ENCODE measurements at places on chromosomes 5 and 9. TPM values are rescaled to one million over a fixed set of nuclear protein-coding genes. Genes with fewer than 3 reads are reported as not detected.
A peak's percentile ranks its signal among the peaks of the same experiment; 100 is the strongest.

GRCh38 chr5:54289769-54290168 is 20.6 kb downstream of the ARL15 start:
- no peak overlapping the region for H3K27ac ChIP-seq
- DNase-seq: no peak
- H3K36me3 ChIP-seq: no peaks in the 10 kb centered on the region
- no peaks in the 10 kb centered on the region for H3K4me1 ChIP-seq
- H3K4me3 ChIP-seq: no peak overlapping the region

ZFP2 gene
- 2.4 TPM for total RNA-seq

FSTL4 gene
- total RNA-seq: not detected

DNA sequence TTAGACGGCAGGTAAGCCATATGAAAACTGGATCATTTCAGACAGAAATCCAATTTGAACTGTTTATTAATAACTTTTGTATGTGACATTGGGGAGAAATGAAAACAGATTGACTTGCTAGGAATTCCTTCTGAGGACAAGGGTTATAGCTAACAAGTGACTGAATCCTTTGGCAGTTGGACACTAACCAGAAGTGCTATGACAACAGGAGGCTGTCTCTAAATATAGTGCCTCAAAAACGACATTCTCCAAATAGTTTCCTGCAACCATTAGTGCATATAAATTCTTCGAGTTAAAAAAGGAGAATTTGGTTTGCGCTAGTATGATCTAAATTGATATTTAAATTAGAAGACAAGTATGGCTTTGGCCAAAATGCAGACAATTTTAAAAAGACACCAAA is 338.6 kb downstream of the PTPRD start:
- DNase-seq: no peak
- no peaks in the 10 kb centered on the region for H3K36me3 ChIP-seq
- no peak overlapping the region for H3K4me3 ChIP-seq

GRCh38 chr5:56525113-56525512 is 290.2 kb upstream of the MAP3K1 start:
- no peaks in the 10 kb centered on the region for H3K27me3 ChIP-seq
- no peak overlapping the region for H3K4me3 ChIP-seq
- peaks cover 14% of the 10 kb centered on the region for H3K4me1 ChIP-seq
- DNase-seq: no peak

DNA sequence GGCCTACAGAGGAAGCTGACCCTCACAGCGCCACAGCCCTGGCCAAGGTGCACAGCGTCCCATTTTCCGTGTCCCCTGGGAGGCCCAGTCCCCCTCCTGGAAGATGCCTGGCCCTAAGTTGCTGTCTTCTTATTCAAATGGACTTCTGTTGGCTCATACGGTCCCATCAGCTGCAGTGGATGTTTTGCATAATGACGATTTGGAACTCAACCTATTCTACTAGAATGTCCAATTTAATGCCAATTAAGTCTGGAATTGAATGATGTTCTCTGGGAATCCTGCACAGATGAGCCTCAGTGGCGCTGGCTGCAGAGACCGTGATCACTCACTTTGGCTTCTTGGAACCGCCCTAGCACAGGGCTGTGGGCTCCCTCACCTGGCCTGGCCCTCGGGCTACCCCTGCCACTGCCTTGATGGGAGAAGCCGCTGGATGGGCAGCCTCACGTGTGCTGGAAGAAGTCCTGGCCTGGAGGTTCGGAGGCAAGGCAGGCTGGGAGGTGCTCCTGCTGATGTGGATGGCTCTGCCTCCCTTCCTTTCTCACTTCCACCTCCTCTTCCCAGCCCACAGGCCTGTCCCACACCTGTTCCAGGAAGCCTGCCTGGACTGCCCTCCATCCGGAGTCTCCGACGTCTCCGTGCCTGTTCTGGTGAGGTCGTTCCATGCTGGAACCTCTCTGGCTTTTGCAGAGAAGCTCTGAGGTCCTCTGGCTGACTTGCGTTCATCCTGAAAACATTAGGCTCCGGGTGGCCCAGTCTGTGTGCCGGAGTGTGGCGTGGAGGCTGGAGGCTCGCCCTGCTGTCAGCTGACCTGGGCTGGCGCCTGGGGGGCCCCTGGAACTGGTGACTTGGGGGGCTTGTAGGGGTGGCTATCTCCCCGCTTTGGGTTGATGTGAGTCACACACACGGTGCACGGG is 147.1 kb downstream of the RXRA start:
- no peak for DNase-seq
- H3K27me3 ChIP-seq: no peaks in the 10 kb centered on the region
- peaks cover 21% of the 10 kb centered on the region for H3K4me1 ChIP-seq
- peak overlapping the region; percentile 40 for H3K27ac ChIP-seq
- H3K36me3 ChIP-seq: no peaks in the 10 kb centered on the region
- H3K4me3 ChIP-seq: no peak overlapping the region

DNA sequence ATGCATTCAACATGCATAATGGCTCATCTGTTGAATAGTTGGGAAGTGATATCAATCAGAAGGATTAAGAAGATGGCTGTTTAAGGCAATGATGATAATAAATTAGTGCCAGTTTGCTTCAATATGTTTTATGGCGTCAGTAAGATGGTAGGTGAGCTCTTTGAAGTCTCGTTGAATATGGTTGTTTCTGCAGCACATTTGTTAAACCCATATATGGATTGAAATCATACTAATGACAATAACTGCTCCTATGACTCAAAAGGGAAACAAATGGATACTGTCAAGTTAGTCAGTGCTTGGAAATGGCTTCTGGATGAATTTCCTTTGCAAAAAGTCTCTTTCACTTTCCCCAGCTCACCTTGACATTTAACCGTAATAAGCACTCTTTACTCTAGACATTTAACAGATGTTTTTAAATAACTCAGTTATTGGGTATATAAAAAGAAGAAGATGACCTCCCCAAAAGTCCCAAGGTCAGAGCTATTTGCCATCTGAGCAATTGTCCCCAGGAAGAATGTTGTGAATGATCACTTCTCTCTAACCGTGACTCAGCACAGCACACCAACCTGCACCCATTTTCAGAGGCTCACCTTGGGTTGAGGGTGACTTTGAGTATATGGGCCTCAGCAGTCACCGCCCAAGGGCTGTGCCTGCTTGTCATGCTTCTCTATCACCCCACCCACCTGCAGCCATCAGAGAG is 133.4 kb downstream of the GRIA1 start:
- no peak for DNase-seq
- no peaks in the 10 kb centered on the region for H3K4me1 ChIP-seq
- no peak overlapping the region for H3K27ac ChIP-seq
- H3K27me3 ChIP-seq: no peaks in the 10 kb centered on the region
- H3K4me3 ChIP-seq: no peak overlapping the region
- H3K36me3 ChIP-seq: no peaks in the 10 kb centered on the region

UBE2QL1 gene
- total RNA-seq: 0.39 TPM

AGTPBP1 gene
- 22.5 TPM for total RNA-seq

DNA sequence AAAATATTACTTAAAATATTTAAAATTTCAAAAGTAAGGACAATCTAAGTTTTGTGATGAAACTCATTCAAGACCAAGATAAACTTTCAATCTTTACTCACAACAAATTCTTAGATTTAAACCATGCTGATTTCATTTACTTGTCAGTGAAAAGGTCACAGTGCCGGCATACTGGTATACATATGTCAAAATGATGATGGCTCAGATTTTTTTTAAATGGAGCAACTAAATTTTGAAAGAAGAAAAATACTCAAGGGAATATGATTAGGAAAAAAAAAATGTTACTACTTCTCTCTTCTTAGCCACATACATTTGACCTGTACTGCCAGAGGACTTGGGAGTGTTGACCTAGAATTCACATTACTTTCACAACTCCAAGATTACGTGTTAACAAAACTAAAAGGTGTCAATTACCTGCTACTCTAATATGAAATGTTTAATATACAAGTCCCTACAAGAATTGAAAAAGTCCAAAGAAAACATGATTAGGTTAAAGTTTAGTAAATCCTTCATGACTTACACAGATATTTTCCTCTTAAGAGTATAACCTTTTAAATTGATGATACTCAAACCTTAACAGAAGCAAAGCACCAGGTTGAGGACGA is 4.6 kb downstream of the EFNA5 start:
- no peaks in the 10 kb centered on the region for H3K36me3 ChIP-seq
- H3K27ac ChIP-seq: no peak overlapping the region
- no peak for DNase-seq
- H3K4me3 ChIP-seq: no peak overlapping the region

GRCh38 chr5:154708846-154709245 is 46.3 kb upstream of the LARP1 start:
- peaks cover 14% of the 10 kb centered on the region for H3K4me1 ChIP-seq
- DNase-seq: no peak

DNA sequence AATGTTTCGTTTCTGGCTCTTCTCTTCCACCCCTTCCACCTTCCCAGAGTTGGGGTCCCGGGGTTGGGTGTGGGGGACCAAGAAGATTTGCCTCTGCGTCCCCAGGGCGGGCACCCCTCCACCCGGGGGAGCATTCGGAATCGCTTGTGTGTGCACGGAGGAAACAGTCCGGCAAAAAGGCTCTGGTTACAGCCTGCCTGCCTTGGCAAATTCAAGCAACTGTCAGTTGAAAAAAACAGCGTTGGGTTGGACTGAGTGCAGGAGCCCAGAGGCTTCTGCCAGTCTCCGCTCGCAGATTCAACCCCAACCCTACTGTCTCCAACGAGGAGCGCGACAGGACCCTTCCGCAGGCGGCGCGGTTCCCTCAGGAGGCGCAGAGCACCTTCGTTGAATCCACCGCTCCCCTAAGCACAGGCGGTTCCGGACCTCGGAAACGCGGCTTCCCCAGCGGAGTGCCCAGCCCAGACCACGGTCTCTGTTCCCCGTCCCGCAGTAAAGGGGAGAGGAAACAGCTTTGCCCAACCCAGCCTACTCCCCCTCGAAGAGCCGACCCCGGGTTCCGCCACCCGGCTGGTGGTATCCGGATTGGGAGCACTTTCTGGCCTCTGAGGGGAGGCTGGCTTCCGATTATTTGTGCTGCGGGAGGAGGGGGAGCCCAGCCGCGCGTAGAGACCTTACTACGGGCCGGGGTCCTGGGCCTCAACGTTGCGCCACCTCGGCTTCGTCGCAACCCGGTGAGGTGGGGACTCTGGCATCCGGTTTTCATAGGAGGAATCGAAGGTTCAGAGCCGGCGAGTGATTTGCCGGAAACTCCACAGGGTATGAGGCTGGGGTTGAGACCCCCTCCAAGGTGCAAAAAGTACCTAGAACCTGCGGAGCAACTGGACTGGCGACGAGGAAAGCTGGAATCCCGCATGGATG is 9.6 kb downstream of the LHX6 start:
- peaks cover 100% of the 10 kb centered on the region for H3K27me3 ChIP-seq
- H3K4me1 ChIP-seq: peaks cover 10% of the 10 kb centered on the region
- no peak overlapping the region for H3K27ac ChIP-seq
- H3K36me3 ChIP-seq: no peaks in the 10 kb centered on the region
- peak overlapping the region; percentile 11 for H3K4me3 ChIP-seq

DNA sequence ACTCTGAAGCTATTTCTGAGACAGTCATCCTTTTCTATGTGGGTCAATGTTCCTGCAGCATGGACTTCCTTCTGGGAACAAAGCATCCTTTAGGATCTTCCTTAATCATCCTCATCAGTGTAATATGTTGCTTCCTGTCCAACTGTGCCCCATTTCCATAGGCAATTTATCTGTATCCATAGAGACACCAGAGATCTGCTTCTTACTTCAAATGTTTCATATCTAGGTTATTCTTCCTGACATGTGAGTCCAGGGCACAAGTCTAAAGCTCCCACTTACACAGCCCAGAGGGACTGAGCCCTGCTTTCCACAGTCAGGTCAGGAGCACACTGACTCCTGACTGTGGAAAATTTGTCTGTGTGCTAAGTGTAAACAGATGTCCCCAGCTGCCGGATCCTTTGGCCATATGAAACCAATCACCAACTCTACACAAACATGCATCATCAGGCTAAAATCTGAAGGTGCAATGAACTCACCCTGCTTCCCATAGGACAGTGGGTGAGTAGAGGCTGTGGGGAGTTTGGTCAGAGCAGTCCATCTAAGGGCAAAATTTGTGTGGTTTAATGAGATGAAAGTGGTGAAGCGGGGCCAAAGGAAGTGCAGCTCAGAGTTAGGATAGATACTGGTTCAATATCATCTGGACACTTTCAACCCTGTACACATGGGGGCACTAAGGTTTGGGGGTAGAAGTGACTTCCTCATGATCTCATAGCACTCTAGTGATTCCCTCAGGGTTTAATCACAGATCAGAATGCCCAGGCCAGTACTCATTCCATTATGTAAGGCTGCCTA is 85.2 kb upstream of the TNC start:
- no peak overlapping the region for H3K27ac ChIP-seq
- no peak overlapping the region for H3K4me3 ChIP-seq
- H3K36me3 ChIP-seq: no peaks in the 10 kb centered on the region
- no peaks in the 10 kb centered on the region for H3K27me3 ChIP-seq
- no peak for DNase-seq

- H3K4me3 ChIP-seq: no peak overlapping the region
- no peaks in the 10 kb centered on the region for H3K36me3 ChIP-seq
- no peaks in the 10 kb centered on the region for H3K27me3 ChIP-seq
Observed at GRCh38 chr5:56616454-56617160, 198.7 kb upstream of the MAP3K1 start.

Measured in tibial nerve (tissue), 4 donors.